ENCODE measurements at places on chromosomes 3 and 15. TPM values are rescaled to one million over a fixed set of nuclear protein-coding genes. Genes with fewer than 3 reads are reported as not detected.

LRRK1 gene
- total RNA-seq, result 11.2 TPM

CACNA2D2 gene
- not detected for total RNA-seq

HEXA gene
- total RNA-seq, result 141 TPM

CCR9 gene
- total RNA-seq, result not detected

Data from cardiac atrium fibroblast (primary cell).